Fibroblast of skin of right biceps (primary cell): ENCODE measurements at places on chromosomes 1 and 21.

DNA sequence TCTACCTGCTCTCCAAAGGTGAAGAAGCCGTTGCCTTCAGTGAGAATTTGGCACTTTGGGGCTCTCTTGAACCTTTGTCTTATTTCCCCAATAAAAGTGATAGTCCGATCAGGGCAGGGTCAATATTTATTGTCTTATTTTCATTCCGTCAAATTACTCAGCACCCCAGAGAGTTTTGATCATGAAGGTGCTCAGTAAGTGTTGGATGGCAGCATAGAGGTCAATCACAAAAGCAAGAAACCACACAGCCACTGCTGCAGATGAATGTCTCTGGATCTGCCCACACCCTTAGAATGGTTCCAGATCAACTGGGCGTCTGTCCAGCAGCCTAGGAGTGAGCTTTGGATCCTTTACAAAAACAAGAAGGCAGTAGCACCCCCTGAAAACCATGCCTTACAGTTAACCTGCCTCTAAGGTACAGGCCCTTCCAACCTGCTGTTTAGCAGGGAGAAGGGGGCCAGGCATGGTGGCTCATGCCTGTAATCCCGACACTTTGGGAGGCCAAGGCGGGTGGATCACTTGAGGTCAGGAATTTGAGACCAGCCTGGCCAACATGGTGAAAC, 97.3 kb downstream of the PSMG1 start:
- no peak for DNase-seq

DNA sequence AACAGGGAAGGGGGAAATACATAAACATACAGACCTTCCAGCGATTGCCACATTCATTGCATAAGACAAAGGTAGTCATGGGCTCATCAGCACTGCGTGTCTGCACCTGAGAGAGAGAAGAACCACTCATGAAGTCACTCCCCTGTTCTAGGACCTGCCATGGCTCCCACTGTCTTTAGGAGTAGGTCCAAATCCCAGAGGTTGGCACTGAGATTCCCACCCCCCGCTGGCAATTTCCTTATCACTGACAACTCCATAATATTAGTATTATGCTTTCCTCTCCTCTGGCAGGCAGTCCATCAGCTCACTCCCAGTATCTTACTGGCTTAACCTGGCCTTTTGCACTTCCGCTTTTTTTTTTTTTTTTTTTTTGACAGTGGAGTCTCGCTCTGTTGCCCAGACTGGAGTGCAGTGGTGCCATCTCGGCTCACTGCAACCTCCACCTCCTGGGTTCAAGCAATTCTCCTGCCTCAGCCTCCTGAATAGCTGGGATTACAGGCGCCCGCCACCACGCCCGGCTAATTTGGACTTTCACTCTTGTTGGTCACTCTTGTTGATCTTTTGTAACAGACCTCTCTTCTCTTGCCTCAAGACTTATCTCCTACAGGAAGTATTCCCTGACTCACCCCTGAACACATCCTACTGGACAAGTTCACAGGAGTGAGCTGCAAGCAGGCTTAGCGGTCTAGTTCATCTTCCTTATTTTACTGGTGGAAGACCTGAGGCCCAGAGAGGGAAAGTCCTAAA, 14.8 kb upstream of the ZNF436 start:
- DNase-seq = peak; percentile 47

DNA sequence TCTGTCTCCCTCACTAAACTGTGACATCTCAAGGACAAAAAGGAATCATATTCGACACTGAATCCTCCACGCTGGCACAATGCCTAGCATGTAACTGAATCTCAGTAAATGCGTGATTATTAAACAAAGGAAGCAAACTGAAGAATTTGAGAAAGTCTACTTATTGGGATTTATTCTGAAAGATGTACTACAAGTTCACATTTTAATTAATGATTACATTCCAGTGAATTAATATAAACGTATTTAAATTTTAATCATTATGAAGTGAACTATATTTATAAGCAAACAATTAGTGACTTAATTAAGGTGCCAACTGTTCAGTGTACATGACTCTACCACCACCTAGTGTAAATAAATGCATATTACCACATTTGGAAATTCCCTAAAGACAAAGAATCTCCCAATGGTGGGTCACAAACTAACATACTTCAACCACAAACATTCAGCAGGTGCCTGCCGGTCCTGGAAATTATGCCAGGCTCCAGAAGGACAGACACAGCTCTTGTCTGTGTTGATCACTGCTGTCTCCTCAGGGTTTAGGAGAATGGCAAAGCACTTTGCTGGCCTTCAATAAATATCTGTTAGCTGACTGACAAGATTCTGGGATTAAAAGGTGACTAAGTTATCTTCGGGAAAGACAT, 56.3 kb downstream of the SMYD3 start:
- peak; percentile 28 for DNase-seq

GRCh38 chr21:8997011-8997440, 1524.4 kb upstream of the TPTE start:
- no peak for DNase-seq

DNA sequence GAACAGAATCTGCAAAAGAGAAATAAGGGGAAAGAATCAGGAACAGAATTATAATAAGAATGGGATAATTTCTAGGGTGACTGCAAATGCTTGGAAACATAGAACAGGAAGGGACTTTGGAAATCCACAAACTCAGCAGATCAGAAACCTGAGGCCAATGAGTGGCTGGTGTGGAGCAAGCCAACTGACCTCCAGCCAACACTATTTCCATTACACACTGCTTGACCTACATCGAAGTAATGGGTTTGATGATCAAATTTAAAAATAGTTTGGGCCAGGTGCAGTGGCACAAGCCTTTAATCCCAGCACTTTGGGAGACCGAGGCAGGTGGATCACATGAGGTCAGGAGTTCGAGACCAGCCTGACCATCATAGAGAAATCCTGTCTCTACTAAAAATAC, 284.9 kb downstream of the GRIK1 start:
- no peak for DNase-seq

DNA sequence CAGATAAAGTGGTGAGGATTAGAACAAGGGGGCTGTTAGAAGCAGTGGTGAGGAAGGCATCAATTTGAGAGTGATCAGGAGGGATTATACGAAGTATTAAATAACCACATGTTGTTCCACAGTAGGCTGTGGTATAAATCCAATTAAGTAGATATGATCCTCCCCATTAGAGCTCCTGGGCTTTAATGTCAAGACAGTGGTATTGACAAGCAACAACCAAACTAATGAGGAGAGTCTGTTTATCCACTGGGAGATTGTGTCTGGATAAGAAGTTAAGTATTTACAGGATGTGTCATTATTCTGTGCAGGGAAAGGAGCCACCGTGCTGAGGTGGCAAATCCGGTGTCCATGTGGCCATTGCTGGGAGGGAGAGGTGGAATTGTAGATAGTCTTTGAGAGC, 5.8 kb downstream of the ACTN2 start:
- DNase-seq = no peak

- DNase-seq = no peak
Measured at GRCh38 chr1:192363177-192363576, 46.4 kb downstream of the RGS21 start.

DNA sequence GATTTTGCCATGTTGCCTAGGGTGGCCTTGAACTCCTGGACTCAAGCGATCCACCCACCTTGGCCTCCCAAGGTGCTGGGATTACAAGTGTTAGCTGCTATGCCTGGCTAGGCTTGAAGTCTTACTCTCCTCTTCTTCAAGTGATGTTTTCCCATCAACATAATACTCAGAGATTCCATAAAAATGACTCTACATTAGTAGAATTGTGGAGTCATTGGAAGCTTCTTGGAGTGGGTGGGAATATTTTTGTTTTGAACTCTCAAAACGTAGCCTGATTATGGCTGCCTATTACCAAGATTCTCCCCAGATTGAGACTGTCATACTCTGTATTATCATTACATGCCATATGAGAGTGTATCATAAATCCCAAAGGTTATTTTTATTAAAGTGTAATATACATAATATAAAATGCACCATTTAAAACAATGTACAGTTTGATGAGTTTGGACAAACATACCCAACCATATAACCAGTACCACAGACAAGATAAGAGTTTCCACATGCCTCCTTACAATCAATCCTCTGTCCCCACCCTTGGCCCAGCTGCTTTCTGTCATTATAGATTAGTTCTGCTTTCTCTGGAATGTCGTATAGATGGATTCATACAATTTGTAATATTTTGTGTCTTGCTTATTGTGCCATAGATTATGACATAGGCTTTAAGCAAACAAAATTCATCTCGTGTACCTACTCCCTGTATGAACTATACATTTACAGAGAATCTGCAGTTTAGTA, 8.0 kb upstream of the DNM3 start:
- peak; percentile 40 for DNase-seq

DNA sequence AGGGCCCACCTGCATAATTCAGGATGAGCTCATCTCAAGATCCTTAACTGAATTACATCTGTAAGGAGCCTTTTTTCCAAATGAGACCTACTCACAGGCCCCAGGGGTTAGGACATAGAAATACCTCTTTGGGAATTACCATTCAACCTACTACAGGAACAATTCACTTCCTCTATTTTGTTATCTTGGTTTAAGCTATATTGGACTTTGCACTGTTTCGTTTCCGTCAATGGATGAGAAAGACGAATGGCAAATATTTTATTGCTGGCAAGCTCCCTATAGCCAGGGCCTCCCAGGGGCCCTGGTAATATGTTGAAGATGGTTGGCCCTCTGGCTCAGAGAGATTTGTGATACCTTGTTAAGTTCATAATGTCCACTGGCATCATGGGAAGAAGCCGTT, 384.2 kb upstream of the DUSP10 start:
- no peak for DNase-seq

- DNase-seq = no peak
Measured at GRCh38 chr1:209589440-209589839, 5.9 kb downstream of the CAMK1G start.

GRCh38 chr1:229645324-229645993, 19.4 kb downstream of the URB2 start:
- no peak for DNase-seq

- DNase-seq = peak; percentile 36
Measured at GRCh38 chr1:66300972-66301451, 232.9 kb upstream of the SGIP1 start.

GRCh38 chr1:151723726-151724370, 2.5 kb downstream of the RIIAD1 start:
- no peak for DNase-seq

GRCh38 chr1:203526572-203526971, 32.6 kb downstream of the OPTC start:
- no peak for DNase-seq

GRCh38 chr1:191662746-191663145, 495.5 kb upstream of the RGS18 start:
- no peak for DNase-seq

DNA sequence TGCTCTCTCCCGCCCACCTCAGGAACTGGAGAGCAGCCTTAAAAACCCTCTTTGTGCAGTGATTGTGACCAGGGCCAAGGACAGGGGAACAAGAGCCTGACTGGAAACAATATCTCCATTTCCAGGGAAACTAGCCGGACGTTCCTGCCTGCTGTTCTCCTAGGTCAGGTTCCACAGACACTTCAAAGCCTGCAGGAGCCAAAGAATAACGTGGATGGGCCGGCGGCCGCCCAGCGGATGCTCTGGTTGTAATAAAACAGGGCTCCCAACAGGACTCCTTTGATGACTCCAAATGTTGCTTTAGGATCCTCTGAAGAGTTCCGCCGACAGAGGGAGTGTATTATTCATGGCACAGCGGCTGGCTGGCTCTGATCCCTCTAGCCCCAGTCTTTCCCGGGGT, 162.2 kb downstream of the PLXNA2 start:
- DNase-seq = peak; percentile 50

DNA sequence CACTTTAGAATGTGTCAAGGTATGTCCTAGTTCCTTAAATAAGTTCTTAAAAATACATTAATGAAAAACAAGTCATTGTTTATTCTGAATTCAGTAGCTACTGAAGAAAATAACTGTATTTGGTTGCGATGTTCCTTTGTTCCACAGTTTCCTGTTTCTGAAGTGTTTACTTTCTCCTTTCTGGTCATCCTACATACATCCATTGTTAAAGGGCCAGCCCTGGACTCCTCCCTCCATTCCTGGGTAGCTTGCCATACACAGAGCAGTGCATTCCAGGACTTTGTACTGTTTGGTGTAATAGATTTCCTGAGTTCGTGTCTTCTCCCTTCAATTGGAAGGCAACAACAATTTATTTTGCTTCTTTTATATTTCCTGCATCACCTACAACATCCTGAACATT, 845.4 kb upstream of the CXADR start:
- no peak for DNase-seq

DNA sequence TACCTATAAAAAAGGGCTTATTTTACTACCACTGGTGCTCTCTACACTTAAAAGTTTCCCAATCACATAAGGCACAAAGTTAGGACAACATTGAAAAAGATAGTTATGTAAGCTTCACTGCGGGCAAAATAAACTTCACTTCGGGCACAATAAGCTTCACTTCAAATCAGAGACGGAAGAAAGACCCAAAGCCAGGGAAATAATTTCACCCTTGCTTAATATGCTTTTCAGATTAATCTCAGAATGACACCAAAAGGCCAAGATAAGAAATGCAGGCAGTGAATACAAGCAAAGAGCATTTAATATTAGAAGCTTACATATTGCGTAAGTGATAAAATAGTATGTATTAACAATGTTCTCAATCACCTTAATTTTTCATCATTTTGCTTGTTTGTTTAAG, 444.2 kb downstream of the SETD4 start:
- DNase-seq = peak; percentile 75

DNA sequence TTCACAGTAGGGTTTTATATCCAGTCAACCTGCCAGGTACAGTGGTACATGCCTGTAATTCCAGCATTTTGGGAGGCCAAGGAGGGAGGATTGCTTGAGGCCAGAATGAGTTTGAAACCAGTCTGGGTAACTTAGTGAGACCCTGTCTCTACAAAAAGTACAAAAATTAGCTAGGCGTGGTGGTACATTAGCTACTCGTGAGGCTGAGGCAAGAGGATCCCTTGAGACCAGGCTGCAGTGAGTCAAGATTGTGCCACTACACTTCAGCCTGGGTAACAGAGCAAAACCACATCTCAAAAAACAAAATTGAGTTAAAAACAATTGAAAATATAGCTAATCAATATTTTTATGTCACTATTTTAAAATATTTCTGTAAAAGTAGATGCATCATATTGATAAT, 33.2 kb downstream of the DDI2 start:
- no peak for DNase-seq

GRCh38 chr1:58401991-58402390, 144.5 kb downstream of the OMA1 start:
- no peak for DNase-seq

DNA sequence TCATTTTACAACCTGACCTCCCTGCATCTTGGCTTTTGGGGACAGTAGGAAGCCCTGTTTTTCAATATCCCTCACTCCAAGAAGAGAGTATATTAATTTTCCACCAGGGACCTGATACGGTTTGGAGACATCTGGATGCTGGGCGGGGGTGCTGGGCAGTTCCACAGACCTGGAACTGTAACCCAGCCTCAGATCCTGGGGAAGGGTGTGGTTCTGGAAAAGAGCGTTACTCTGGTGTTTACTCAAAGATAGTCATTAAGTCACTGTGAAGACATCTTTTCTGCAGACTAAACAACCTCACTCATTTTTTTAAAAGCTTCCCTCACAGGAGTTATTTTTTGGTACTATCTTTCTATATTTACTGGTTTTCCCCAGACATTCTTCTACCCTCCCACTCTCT, 189.8 kb downstream of the CLIC6 start:
- no peak for DNase-seq
